ENCODE measurements at places on chromosomes 6 and 20.

GRCh38 chr6:168093634-168094033 is 14.6 kb upstream of the FRMD1 start:
- DNase-seq, result no peak

- DNase-seq, result no peak
Observed at GRCh38 chr20:49290608-49291191, 12.8 kb upstream of the ZNFX1 start.

- no peak for DNase-seq
Observed at GRCh38 chr20:39124064-39124463, 161.9 kb downstream of the DHX35 start.

GRCh38 chr6:119887666-119888065 is 538.1 kb upstream of the MAN1A1 start:
- no peak for DNase-seq

GRCh38 chr20:63331741-63332400 is 29.3 kb downstream of the CHRNA4 start:
- DNase-seq, result no peak

GRCh38 chr6:111185954-111186353 is 98.7 kb downstream of the SLC16A10 start:
- DNase-seq, result no peak

DNA sequence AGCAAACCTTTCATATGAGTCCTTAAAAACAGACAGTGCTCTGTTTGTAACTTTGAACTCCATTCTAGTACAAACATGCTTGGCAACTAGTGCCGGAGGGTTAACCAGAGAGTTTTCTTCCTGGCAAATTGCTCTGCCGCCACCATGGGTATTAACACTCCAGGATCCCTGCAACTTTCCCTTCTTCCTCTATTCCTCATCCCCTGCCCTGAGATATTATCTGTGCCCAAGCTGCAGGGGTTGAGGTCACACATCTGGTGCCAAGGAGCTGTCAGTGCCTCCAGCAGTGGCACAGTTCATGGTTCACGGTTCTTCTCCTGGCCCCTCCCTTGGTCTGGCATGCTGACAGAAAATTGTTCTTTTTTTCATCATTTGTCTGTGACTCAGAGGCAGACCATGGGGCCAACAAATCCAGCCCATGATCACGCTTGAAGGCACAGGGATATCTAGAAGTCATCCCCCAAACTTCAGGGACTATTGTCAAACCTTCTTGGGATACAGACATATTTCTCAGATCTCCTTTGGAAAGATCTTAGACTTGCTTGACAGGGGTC is 77.5 kb downstream of the ATXN1 start:
- DNase-seq, result no peak

DNA sequence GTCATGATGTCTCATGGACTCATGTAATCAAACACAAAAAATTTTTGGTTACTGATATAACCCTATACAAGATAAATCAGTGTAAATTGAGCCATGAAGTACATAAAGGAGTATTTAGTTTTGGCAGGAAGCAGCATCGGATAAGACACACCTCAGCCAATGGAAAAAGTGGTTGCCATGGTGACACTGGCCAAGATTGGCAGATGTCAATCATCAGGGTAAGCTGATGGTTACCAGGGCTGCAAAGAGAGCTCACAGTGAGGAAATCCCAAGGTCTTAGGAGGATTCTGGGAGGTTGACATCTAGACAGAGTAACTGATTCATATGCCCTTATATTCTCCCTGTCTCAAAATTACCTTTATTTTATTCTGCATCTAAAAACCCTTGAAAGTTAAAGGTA is 203.8 kb upstream of the PCSK2 start:
- DNase-seq, result no peak

- DNase-seq, result no peak
Observed at GRCh38 chr6:149359440-149359839, 40.6 kb upstream of the SUMO4 start.

DNA sequence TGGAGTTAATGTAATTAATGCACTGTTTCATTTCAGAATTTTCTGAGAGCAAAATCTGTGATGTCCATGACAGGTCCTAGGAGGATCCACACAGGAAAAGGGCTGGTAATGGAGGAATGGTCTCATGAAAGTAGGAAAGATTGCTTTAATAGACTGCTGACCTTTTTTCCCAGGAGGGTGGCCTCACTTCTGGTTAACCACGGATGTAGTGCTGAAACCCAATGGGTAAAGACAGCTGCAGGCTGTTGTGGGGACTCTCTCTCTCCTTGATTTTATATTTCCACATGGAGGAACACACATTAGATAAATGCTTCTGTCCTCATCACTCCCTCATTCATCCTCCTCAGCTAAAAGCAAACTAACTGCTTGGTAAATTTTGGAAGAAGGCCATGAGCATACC is 23.6 kb upstream of the RIPOR2 start:
- no peak for DNase-seq

DNA sequence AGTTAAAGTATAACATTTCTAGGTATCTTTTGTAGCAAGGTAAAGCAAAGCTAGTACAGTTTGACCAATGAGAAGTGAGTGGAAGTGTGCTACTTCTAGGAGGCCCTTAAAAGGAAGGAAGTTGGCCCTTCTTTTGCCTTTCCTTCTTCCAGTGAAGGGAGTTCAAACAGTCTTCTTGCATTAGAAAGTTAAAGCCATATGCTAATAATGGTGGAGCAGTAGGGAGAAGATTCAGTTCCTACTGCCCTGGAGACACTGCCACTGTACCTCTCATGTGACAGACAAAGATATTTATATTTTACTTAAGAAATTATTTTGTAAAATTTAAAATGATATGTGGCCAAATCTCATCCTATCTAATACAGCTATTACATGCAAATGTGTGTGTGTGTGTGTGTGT is 26.0 kb upstream of the RCAN2 start:
- no peak for DNase-seq

DNA sequence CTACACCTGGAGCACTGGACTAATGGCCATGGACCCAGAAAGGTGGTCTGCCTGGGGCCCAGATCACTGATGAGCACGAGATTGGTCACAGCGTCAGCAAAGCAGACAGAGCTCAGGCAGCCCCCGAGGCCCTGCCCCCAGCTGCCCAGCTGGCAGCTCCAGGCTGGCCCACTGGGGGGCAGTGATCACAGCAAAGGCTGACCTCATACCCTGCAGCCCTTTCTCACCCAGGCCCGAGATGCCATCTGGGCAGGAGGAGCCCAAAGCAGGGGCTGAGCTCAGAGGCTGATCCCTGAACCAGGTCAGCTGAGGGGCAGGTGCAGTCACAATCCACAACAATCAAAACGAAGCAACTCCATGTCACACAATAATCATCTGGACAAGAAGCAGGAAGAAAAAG is 4.1 kb downstream of the MAP1LC3A start:
- DNase-seq, result peak; percentile 62

DNA sequence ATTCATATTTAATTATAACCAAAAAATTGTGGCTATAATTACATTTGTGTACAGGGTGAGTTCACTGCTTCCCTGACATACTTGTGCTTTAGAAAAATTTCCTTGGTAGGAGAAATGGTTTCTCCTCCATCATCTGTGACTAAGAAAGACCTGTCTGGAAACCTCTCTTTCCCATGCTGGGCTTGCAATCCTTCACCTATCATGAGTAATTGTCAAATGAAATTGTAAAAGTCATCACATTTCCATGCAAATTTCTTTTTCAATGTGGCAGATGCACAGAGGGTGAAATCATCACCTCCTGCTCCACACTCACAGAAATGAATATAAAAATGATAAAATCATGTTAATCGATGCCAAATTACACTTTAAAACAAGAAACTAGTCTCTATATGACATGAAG is 1.5 kb upstream of the SIRPB1 start:
- no peak for DNase-seq

- DNase-seq, result no peak
Observed at GRCh38 chr6:11416936-11417576, 120.5 kb upstream of the TMEM170B start.

GRCh38 chr6:27334141-27334540 is 22.1 kb upstream of the POM121L2 start:
- DNase-seq, result no peak
